ENCODE measurements at places on chromosomes 13 and 19. TPM values are rescaled to one million over a fixed set of nuclear protein-coding genes. Genes with fewer than 3 reads are reported as not detected.

POU2F2 gene
- 577 TPM for total RNA-seq

MBD3L2 gene
- not detected for total RNA-seq

ONECUT3 gene
- total RNA-seq = not detected

- no peak for DNase-seq
Measured at GRCh38 chr13:75910591-75910990, 274.5 kb downstream of the LMO7 start.

DNA sequence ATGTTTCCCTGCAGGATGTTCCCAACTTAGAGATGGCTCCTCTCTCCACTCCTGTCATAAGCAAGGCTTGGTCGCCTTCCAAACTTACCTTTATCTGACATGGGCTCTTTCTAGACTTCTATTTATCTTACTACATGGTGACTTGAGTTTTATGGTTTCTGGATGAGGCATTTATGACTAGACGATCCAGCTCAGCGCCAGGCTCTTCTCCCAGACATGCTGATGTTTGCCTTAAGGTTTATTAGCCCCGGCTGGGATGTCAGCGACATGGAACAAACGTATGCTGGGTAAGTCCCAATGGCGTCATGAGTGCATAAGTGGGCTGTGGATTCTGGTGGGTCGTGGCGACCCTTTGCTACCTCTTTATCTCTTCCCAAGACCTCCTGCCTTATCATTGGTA, 39.8 kb upstream of the SLC15A1 start:
- no peak for DNase-seq

- DNase-seq = no peak
Measured at GRCh38 chr19:17418710-17419109, 1.1 kb upstream of the MVB12A start.

DNA sequence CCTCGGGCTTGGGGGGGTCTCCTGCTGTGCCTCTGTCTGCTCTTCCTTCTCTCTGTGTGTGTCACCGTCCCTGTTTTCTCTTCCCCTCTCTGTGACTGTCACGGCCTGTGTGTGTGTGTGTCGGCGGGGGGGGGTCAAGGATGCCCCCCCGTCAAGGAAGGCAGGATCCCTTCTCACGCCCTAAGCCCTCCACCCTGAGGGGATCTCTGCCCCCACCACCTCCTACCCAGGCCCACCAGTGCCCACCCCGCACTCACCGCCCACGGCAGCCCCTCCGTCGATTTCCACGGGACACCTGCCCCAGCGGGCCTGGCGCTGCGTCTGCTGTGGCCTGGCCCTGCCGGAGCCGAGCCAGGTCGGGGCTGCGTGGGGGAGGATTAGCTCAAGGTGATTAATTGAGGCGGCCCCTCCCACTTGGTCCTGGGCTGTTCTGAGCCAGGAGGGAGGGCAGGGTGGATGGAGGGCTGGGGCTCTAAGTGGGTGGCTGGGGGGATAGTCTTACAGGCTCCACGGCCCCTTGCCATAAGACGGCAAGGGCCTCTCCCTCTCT, at the start of gene RAX2:
Gene RAX2 (minus strand): TSS at position 323 of the 550 bp plus-strand sequence. CDS start 486 bp downstream, outside the sequence.
- no peak for DNase-seq
